ENCODE measurements at places on chromosomes 5 and 9. TPM values are rescaled to one million over a fixed set of nuclear protein-coding genes. Genes with fewer than 3 reads are reported as not detected.

The CORO2A gene
- total RNA-seq: 0.19 TPM

The SLC26A2 gene
- 5.8 TPM for total RNA-seq

The AGPAT2 gene
- total RNA-seq: 48.4 TPM

The MELK gene
- 0.13 TPM for total RNA-seq

The FAXDC2 gene
- 10.1 TPM for total RNA-seq

DNA sequence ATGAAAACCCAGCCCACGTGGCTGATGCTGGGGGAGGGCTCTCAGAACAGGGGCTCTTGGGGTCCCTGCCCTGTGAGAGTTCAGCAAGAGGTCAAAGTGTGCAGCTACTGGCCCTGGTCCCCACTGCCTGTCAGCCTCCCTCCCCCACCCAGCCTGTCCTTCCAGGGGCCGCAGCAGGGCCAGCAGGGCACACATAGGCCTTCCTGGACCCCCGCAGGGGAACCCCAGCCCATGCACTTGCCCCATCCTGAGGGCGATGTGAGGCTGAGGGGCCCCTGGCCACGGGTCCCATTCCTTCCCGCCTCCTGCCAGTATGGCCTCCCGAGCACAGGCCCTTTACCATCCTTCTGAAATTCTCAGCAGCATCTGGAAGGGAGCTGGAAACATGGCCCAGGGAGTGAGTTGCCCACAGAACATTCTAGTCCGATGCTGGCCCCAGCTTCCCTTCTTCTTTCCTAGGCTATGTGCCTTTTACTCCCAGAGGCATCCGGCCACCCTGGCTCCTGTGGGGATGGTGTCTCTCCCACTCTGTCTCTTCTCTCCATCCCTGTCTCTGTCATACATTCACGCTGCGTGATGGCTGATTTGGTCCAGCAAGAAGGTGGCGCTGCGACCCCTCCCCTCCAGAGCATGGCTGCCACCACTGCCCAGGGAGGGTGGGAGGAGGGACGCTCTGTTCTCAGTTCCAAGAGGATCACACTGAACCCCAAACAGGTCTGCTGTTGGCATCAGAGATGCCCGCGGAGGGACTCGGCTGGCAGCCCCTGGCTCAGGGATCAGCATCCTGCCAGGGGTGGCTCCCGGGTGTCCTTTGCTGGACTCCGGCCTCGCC lies 19.6 kb downstream of the MRPL36 start:
- peak; percentile 72 for DNase-seq

DNA sequence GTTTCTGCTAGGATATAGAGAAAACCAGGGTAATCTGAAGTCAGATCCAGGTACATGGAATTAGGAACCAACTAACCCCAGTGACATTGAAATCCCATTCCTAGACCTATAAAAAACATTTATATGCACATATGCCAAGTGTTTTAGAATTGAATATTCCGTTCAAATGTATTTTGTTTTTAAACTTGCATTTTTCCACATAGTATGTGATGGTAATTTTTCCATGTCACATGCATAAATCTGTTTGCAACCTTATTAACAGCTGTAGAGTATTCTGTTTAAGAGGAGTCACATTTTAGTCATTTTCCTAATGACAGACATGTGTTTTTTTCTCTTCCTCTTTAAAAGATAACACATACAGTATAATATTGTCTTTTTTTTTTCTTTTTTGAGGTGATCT lies 50.2 kb downstream of the FOCAD start:
- no peak for DNase-seq

DNA sequence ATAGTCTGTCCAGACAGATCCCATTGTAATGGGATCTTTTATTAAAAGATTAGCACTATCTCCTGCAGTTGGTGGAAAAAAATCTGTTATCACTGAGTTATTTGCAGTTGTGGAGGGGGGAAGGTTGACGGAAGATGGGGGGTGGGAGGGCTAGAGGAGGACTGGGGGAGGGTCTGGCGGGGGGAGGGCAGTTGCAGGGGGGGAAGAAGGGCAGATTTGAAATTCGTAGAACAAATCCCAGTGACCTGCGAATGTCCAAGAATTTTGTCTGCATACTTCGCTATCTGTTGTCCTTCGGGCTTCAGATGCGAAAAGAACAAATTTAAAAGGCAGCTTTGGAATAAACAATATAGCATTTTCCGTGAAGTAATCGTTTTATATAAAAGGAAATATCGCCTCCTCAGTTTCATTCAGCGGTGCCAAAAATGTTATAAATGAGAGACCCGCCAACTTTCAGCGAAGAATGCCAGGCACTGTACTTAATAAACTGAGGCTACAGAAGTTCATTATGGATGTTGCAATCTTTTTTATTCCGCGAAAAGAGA lies 1.3 kb upstream of the FST start:
- DNase-seq: no peak

DNA sequence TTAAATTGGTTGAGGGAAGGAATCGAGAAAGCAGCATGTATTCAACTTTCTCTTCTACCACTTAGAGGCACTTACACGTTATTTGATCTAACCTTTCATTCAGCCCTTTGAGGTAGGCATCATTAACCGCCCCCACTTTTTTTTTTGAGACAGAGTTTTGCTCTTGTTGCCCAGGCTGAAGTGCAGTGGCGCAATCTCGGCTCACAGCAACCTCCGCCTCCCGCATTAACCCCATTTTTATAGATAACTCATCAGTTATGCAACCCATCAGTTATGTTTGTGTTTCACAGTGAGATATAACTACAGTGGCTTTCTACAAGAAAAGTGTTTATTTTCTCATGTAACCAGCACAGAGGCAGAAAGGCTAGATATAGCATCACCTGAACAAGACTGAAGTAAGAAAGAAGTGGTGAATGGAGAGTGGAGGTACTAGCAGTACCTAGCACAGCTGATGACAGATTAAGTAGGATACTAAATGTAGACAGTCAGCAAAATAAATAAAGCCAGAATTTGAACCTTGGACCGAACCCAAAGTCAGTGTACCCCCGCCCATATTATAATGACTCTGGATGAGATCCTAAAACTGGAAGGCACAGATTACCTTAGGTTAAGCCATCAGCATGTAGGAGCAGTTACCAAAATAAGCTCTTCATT lies 91.2 kb downstream of the PJA2 start:
- DNase-seq: no peak

- DNase-seq: peak; percentile 43
These were observed 227.5 kb downstream of the CACNA1B start for GRCh38 chr9:138105123-138105415.

GRCh38 chr5:42595597-42595996 lies 161.0 kb upstream of the CCDC152 start:
- no peak for DNase-seq

- DNase-seq: no peak
These were observed 39.6 kb downstream of the UBAP1 start for GRCh38 chr9:34218446-34218845.

DNA sequence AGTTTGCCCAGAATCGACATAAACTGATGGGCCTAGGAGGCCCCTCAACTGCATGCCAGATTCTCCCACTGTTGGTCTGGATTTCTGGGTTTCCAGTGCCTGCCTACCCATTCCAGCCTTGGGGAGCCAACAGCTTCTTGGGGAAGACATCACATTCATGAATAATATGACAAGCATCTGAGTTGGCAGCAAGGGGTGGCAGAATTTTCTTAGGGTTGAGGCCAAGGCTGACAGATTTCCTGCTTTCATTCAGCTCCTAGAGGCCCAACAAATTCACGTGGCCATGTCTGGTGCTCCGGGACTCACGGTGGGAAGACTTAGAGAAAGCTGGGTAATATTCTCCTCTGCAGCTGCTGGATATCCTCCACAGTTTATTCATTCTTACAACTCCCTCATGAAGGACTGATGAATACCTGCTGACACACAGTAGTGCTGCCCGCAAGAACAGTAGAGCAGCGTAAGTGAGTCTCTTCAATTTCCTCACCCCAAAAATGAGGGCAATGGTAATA lies 305.0 kb upstream of the TNC start:
- DNase-seq: no peak

DNA sequence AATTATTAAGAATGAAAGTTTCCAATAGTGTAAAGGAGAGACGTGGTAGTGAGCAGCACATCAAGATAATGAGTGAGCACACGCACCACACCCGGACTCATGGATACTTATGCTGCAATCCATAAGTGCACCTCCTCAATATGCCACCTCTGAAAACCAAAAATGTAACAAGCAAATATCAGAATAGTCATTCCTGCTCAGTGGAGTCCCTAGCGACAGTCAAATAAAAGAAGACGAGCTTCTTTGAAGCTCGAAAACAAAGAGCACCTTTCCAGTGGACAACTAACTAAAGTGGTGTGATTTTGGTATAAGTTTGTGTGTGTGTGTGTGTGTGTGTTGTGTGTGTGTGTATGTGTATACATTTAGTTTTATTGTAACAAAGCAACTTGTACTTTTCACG lies 241.3 kb downstream of the DEPDC1B start:
- no peak for DNase-seq

GRCh38 chr5:62718324-62718723 lies 139.7 kb downstream of the LRRC70 start:
- DNase-seq: no peak
